WTC11 (cell line): ENCODE measurements at places on chromosomes 16 and 17.

- no peak for DNase-seq
These were observed 422.1 kb upstream of the CDH5 start for GRCh38 chr16:65944361-65944760.

DNA sequence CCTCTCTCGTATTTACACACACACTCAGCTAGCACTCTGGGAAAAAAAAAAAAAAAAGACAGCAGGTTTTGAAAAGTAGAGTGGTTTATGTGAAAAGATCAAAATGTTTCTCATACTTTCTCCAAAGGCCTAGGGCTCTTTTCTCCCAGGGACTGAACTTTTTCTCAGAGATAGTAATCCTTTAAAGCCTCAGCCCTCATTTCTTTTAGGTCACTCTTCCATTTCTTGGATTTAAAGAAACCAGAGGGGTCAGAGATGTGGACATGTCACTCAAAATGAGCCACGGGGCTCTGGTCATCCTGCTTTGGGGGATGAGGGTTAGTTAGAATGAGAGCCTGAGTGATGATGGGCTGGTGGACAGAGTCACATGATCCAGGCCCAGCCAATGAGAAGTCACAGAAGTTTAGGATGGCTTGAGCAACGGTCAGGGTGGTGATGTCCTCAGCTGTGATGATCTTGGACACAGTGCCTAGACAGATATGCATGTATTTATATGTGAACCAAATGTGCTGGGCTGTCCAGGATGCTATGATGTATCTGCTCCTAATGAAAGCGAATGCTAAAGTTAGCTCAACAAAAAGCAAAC lies 33.7 kb upstream of the AXIN2 start:
- no peak for DNase-seq

DNA sequence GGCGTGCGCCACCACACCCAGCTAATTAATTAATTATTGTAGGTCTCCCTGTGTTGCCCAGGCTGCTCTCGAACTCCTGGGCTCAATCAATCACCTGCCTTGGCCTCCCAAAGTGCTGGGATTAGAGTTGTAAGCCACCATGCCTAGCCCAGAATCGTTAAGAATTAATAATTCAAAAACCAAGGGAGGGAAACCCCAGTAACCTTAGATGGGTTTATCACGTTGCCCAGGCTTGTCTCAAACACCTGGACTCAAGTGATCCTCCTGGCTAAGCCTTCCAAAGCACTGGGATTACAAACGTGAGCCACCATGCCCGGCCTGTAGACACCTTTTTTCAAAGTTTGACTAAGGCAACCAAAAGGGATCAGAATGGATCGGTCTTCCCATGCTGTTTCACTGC lies 21.6 kb downstream of the CD300LF start:
- no peak for DNase-seq

DNA sequence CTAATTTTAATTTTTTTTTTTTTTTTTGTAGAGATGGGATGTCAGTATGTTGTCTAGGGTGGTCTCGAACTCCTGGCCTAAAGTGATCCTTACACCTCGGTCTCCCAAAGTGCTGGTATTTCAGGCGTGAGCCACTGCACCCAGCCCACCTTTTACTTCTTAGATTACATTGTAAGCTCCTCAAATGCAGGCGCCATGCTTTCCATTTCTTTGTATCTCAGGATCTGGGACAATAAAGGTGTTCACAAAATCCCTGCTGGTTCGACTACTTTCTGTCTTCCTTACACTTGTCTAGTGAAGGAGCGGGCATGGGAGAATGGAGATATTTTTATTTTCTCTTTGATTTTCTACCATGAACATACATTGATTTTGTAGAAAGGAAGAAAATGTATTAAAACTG lies 23.2 kb upstream of the C16orf74 start:
- no peak for DNase-seq

- DNase-seq: no peak
These were observed 18.4 kb downstream of the PARN start for GRCh38 chr16:14611660-14612059.

- DNase-seq: no peak
These were observed 165.4 kb downstream of the SEC14L1 start for GRCh38 chr17:77306048-77306789.

GRCh38 chr17:57995076-57995956 lies 7.3 kb upstream of the VEZF1 start:
- peak; percentile 61 for DNase-seq

GRCh38 chr16:15605839-15606517 lies 37.0 kb downstream of the MARF1 start:
- DNase-seq: no peak

- no peak for DNase-seq
These were observed 175.6 kb downstream of the PCTP start for GRCh38 chr17:55926276-55926990.

DNA sequence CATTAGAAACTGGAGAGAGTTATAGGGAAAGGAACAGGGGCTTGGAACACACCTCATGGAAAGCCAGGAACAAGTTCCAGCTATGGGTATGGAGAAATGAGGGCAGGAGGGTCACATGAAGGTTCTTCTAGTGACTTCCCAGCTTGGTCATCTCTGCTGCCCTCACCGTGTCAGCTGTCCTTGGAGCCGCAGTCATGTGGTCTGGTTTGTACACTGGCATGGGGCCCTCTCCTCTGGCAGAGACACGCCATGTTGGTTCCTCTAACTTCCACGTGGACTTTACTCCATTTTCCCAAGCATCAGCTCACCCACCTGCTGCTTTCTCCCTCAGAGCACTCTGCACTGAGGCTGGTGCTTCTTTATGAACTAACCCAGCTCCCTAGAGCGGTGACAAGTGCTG lies 26.3 kb downstream of the MPG start:
- no peak for DNase-seq

DNA sequence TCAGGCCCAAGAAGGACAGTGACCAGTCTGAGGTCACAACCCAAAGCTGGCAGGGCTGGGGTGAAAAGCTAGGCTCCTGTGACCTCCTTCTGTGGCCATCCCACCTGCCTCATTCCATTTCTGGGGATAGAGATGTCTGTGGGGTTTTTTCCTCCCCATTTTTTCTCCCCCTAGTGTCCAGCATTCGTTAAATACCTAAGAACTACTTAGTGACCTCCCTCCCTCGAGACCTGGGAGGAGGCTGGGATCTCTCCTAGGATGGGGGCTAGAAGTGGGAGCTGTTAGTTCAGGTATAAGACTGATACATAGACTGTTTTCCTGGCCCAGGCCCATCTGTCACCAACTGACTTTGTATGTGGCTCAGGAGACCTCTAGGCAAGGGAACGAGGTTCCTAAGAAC lies 20.5 kb upstream of the STAC2 start:
- DNase-seq: no peak

DNA sequence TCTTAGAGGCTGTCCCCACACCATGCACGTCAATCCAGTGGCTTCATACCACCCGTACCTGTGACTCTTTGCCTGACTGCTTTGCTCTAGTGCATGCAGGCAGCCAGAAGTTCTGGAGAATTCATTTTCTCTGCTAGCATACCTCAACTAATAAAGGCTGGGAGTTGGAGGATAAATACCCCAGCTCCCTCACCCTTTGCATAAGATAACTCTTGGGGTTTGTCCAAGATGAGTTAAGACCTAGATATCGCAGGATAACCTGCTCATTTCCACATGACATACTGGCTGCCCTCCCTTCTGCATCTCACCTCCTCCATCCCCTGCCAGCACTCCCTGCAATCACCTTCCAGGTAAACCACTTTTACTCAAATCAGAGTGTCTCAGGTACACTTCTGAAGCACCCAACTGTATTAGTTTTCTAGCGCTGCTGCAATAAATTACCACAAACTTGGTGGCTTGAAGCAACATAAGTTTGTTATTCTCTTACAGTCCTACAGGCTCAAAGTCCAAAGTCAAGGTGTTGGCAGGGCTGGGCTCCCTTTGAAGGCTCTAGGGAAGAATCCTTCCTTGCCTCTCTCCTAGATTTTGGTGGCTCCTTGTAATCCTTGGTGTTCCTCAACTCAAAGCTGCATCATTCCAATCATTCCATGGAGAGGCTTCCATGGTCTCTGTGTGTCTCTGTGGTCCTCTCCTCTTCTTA lies 146.8 kb downstream of the CRLF3 start:
- DNase-seq: no peak

GRCh38 chr16:1003391-1004347 lies 22.1 kb downstream of the SOX8 start:
- DNase-seq: no peak

DNA sequence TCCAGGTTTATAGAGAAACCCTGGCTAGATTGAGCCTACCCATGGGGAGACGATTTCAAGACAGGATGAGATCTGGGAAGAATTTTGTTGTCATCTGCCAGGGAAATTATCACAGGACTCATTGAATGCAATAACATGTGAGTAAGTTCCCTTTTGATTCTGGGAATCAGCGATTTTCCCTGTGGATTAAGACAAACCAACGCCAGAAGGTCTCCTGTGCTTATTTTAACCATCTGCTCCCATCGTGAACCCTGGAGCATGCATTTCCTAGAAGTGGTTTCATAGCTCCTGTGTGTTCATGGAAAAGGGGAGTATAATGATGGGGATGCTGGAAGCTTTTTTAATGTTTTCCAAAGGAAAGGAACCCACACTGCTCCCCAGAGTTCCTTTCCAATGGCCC lies 21.0 kb upstream of the ARHGAP44 start:
- no peak for DNase-seq

DNA sequence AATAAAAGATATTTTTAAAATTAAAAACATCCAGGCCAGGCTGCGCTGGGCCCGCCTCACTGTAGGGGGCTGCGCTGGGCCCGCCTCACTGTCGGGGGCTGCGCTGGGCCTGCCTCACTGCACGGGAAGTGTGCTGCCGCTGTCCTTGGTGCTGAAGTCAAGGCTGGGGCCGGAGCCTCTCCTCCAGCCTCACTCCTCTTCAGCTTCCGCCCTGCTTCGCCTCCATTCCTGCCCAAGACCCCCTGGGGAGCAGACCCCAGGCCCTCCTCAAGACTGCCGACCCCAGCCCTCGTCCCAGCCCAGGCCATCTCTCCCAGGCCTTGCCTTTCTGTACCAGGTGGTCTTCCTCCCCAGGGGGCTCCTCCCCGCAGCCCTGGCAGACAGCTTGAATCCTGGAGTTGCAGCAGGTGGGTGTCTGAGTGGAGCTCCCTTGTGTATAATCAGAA lies 26.2 kb downstream of the ENDOV start:
- peak; percentile 91 for DNase-seq

DNA sequence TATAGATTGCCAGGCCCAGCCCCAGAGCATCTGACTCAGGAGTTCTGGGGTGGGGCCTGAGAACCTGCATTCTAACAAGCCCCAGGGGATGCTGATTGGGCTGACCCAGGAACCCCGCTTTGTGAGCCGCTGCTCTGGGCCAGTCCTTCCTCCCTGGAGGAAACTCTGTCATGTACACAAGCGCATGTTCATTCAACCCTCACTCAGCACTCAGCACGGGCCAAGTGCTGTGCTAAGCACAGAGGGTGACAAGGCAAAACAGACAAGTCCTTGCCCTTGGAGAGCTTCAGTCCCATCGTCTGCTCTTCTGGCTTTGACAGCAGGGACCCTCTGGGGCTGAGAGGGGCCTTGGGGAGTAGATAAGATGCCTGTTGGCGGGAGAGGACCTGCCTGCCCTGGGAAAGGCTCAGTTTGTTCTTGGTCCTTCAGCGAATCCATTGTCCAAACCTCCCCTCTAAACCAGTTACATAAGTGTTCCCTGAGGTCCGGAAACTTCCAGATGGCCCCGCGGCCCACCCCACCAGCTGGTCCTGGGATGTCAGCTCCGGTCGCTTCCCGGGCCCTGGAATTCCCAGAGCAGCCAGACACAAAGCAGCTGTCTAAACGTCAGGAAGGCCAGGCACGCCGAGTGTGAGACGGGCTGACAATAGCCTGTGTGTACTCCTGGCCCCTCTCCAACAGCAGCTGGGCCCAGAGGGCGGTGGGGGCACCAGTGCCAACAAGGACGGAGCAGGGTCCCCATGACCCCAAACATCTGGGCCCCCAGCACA lies 88.8 kb downstream of the ZDHHC7 start:
- DNase-seq: no peak

- DNase-seq: no peak
These were observed 17.4 kb downstream of the KCTD2 start for GRCh38 chr17:75064460-75064859.

GRCh38 chr17:75048249-75048878 lies 1.3 kb downstream of the KCTD2 start:
- no peak for DNase-seq

- DNase-seq: no peak
These were observed 24.8 kb downstream of the HS3ST3B1 start for GRCh38 chr17:14325618-14326167.

GRCh38 chr17:33551075-33551474 lies 258.0 kb upstream of the ASIC2 start:
- DNase-seq: no peak

DNA sequence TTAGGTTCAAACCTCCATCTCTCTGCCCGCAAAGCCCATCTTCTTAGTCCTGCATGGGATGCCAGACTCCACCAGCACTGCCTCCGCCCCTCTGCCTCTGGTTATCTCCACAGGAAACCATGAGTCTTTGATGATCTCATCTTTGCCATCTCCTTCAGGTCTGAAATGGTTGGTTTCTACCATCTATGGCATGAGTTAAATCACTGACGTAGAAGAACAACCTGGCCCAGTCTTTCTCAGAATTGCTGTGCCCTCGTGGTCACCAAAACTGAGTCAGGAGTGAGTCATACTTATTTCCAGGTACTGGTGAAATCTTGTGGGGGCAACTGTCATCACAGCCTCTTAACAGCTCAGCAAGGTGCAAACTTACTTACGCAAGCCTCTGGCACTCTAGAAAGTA lies 468.7 kb upstream of the C16orf82 start:
- no peak for DNase-seq

DNA sequence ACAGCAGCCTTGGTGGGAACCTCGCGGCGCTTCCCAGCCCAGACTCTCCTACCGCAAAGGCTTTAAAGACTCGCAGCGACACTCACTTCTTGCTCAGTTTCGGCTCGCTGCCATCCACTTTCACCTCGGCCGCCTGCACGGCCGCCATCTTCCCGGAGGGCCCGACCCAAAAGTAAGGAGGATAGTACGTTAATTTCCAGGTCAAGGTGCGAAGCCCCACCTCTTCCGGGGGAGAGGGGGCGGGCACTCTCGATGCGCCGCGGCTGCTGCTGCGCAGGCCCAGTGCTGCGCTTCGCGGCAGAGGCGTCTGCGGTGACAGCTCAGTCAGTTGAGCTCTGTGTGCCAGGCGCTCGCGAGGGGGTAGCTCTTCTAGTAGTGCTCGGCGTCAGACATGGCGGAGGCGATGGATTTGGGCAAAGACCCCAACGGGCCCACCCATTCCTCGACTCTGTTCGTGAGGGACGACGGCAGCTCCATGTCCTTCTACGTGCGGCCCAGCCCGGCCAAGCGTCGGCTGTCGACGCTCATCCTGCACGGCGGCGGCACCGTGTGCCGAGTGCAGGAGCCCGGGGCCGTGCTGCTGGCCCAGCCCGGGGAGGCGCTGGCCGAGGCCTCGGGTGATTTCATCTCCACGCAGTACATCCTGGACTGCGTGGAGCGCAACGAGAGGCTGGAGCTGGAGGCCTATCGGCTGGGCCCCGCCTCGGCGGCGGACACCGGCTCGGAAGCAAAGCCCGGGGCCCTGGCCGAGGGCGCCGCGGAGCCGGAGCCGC lies at the start of the genes KARS1 and TERF2IP:
Gene KARS1 (minus strand): TSS at position 174 of the 773 bp plus-strand sequence. CDS start 26 bp downstream, at position 148.
Gene TERF2IP (plus strand): TSS at position 282 of the 773 bp plus-strand sequence. CDS start 110 bp downstream, at position 392.
- peak; percentile 92 for DNase-seq

GRCh38 chr16:15653227-15653626 lies 3.2 kb downstream of the NDE1 start:
- no peak for DNase-seq
